Mammary microvascular endothelial cell (primary cell): ENCODE measurements at places on chromosomes 2 and 18. TPM values are rescaled to one million over a fixed set of nuclear protein-coding genes. Genes with fewer than 3 reads are reported as not detected.

Gene PIEZO2
- total RNA-seq, result 9.5 and 23.7 TPM in 2 replicates

Gene ONECUT2
- under 0.01 TPM in 1 of 2 replicates, not detected in the other for total RNA-seq

Gene CNRIP1
- total RNA-seq, result 69.2 and 78.7 TPM in 2 replicates

Gene B3GNT7
- 1.1 and 1.3 TPM in 2 replicates for total RNA-seq

Gene DTNA
- total RNA-seq, result 3.4 and 4.9 TPM in 2 replicates

Gene NTSR2
- not detected in 2 replicates for total RNA-seq

Gene TEKT4
- total RNA-seq, result not detected in 2 replicates

Gene FZD7
- total RNA-seq, result 0.27 TPM in 1 of 2 replicates, not detected in the other

Gene TXNDC2
- total RNA-seq, result not detected in 2 replicates

Gene NMUR1
- not detected in 2 replicates for total RNA-seq

Gene CYP26B1
- 18.0 and 19.7 TPM in 2 replicates for total RNA-seq

Gene ALPP
- not detected in 2 replicates for total RNA-seq

Gene SERPINB10
- total RNA-seq, result 3.4 TPM in 1 of 2 replicates, not detected in the other

Gene POTEC
- total RNA-seq, result not detected in 2 replicates

Gene MRPL19
- total RNA-seq, result 35.1 and 60.6 TPM in 2 replicates

Gene GGCX
- total RNA-seq, result 28.7 and 47.6 TPM in 2 replicates

Gene CNGA3
- total RNA-seq, result 0.05 TPM in 1 of 2 replicates, not detected in the other

Gene STEAP3
- total RNA-seq, result 21.6 and 27.2 TPM in 2 replicates

Gene PLCL1
- 2.0 and 3.2 TPM in 2 replicates for total RNA-seq

Gene TFPI
- total RNA-seq, result 145 and 152 TPM in 2 replicates

Gene PDE6D
- 44.2 and 49.1 TPM in 2 replicates for total RNA-seq

Gene SKOR2
- not detected in 2 replicates for total RNA-seq
